ENCODE measurements at places on chromosomes 5 and 9.

DNA sequence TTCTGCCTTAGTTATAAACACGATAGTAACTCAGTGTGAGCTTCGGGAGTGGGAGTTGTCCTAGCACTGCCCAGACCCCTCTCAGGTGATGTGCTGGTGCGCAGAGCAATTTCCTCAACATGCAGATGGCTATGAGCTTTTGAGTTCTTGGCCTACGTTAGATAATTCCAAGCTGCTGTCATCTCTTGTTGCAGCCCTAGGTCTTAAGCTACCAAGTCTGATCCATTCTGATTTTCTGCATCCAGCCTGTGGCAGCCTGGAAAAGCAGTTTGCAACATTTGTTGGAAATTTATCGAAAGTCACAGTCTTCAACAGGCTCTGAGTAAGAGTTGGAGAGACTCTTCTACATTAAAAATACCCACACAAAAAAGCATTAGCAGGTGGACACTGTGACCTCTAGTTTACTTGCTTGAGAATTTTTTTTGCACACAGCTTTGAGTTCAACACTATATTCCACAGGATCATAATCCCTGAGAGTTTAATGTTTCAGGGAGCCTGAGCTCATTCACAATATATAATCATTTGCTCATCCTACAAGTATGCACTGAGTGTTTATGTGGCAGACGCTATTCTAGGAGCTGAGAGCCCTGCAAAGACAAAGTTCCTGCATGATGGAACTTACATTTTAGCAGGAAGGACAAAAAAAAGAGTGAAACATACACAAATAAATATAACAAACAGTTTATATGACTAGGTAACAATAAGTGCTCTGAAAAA, 91.6 kb downstream of the UBE2QL1 start:
- DNase-seq: no peak

GRCh38 chr5:143760131-143760505, 51.8 kb upstream of the HMHB1 start:
- DNase-seq: no peak

GRCh38 chr9:115594557-115594956, 476.6 kb upstream of the TNC start:
- no peak for DNase-seq

DNA sequence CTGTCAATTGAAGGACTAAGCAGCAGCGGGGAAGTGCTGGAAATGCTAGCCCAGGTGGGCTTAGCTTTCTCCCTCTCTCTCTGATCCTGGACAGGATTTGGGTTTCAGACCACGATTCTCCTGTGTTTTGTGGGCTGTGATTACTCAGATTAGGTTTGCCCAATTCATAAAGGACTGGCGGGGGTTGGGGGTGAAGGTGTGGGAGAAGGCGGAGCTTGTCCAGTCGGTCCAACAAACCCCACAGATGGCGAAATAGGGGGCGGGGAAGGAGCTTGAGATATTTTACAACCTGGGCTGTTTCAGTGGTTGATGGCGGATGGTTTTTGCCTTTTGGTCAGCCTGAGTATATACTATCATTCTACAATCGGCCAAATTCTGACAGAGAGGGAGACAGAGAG, 35.2 kb downstream of the PCDHAC2 start:
- no peak for DNase-seq

DNA sequence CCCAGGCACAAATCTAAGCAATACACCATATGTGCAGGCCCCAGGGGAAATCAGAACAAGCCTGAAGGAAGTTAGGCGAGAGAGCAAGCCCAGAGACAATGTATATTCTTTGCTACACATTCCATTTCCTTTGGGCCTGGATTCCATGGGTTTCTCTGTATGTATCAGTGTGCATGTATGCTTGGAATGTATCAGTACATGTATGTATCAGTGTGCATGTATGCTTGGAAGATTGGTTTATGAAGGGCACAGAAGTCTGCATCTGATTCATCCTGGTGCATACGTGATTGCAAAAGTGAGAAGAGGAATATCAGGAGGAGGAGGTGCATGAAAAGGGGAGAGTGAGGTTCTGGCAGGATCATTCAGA, 232.6 kb upstream of the ANKRD55 start:
- no peak for DNase-seq

GRCh38 chr5:31771500-31771899, 132.6 kb downstream of the PDZD2 start:
- no peak for DNase-seq

GRCh38 chr5:153222936-153223335, 267.5 kb upstream of the GRIA1 start:
- DNase-seq: no peak

DNA sequence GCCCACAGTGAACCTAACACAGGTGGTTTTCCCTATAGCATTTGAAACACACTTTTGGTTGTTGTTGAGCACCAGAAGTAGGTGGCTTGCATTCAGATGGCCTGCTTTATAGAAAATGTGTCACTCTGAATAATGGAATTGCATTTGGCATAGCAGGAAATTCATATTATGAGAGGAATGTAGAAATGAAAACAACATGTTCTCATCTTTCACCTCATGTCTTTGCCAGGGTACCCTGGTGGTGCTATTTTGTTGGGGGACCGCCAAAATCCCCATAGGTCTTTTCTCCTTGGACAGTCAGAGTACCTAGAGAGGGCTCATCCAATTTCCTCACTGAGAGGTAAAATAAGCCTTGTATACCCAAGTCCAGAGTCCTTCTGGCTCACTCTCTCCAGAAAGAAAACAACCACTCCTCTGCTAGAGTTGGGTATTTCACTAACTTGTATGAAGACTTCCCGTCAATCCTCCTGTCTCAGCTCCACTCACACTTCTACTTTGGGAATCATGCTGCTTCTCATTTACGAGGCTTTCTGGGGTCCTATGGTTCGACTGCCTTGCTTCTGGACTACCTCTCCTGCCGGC, 67.4 kb downstream of the MRPS27 start:
- no peak for DNase-seq

All from CD4-positive, alpha-beta T cell treated with Interleukin-12 subunit alpha and Interleukin-12 subunit beta, for 1 hour (primary cell).